Astrocyte of the spinal cord (primary cell): ENCODE measurements at places on chromosomes 6 and 20.

- no peak for DNase-seq
Measured at GRCh38 chr6:121590916-121591315, 155.5 kb downstream of the GJA1 start.

DNA sequence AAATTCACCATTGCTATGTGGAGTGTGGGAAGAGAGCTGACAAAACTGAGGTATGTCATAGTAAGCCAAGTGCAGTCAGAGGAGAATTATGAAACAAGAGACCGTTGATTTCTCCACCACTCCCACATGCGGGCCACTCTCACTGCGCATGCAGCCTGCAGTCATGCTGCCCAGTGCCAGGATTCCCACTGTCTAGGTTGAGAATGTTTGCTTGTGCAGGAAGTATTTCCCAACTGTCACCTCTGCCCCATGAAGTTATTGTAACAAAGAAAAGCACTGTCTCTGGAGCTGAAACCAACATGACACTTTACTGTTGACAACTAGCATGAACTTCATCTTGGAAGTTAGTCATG lies 18.7 kb upstream of the SFT2D1 start:
- peak; percentile 72 for DNase-seq

DNA sequence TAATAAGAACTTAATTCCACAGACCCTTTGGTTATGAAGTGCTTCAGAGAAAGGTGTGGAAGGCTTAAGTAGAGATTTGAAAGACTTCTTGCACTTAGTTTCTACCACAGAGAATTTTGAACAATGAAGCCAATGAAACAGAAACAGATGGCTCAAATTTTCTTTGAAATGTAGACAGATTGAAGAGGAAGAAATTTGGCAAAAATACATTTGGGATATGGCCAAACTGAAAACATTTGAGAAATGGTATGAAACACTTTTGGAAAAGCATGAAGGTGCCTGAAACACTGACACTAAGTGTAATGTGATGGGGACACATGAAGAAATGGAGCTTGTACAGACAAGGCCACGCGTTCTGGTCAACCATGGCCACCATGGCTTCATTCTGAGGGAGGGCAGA lies 272.4 kb upstream of the EXOC2 start:
- no peak for DNase-seq

DNA sequence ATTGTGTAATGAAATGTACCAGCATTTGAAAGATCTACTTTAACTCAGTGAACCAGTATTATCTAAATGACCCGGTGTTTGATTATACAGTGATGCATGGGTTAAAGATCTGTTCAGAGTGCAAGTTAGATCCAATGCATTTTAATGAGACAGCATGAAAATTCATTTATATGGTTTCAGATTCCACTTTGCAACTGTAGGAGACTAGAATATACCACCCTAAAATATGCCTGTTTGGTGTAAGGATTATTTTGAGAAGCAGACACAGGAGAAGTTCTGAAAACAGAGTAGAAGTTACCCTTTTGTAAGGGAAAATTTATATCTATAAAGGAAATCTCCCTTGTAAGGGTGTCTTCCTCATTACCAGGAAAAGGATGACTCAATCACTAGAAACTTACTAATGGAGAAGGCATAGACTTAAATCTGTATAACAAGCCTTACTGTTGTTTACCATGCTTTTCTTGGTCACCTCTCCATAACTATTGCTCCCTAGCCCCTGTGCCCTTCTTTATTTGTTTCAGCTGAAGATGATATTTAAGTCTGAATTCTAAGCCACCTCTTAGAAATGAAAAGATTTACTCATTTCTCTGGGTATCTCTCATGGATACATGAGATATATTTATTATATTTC lies 105.4 kb downstream of the NCOA3 start:
- DNase-seq = peak; percentile 55

- DNase-seq = no peak
Measured at GRCh38 chr6:104320896-104321295, 538.8 kb downstream of the HACE1 start.

GRCh38 chr6:4313044-4313686 lies 177.8 kb upstream of the ECI2 start:
- peak; percentile 93 for DNase-seq

DNA sequence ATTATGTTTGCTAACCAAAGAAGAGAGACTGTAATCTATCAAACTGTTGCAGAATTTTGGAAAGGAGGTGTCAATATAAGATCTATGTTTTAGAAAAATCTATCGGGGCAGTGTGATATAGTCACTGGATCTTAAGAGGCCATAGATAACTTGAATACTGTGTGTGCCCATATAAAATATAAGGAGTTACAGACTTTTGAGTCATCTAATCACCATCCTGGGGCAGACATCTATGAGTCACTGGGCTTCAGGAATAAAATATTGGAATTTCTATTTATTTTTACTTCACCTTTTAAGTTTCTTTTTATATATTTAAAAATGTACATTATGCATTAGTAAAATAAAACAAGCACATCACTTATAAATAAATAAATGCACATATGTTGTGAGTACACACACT lies 509.3 kb upstream of the MAN1A1 start:
- DNase-seq = peak; percentile 48

GRCh38 chr20:50110141-50111047 lies 2.6 kb downstream of the UBE2V1 start:
- peak; percentile 51 for DNase-seq

- no peak for DNase-seq
Measured at GRCh38 chr6:162814426-162814973, 86.7 kb downstream of the PACRG start.

DNA sequence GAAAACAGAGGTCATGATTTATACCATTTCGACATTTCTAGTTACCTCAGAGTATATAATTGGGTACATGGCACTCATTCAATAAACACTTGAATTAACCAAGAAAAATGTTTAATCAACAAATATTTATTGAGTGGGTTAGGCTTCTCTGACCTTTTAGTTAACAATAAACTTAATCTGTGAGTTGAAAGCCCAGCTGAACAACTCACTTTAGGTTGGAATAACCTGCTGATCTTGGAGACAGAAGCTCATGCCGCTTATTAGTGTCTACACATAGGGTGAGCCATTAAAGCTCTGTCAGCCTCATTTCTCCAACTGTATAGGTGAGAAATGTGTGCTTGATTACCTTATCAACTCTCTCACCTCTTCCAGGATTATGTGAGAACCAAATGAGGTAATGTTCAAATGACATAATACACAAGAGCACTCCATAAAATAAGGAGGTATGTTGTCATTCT lies 98.2 kb upstream of the DTNBP1 start:
- no peak for DNase-seq

- no peak for DNase-seq
Measured at GRCh38 chr6:43740321-43740960, 29.6 kb upstream of the VEGFA start.

- peak; percentile 48 for DNase-seq
Measured at GRCh38 chr6:139308286-139308916, 16.6 kb upstream of the TXLNB start.

DNA sequence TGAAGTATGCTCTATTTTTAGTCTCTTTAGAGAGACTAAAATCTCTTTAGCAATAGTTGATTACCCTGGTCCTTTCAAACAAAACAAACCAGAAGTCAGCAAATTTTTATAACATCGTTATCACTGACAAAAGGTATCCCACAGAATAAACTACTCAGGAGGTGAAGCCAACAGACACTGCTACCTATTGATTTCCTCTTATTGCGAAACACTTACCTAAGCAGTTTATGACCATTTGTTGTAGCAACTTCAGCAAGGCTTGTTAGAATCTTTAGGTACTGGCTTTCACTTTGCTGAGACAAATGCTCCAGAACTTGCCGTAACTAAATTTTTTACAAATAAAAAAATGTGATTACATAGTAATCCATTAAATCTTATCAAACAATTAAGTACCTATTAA lies 64.4 kb downstream of the HACE1 start:
- no peak for DNase-seq

- peak; percentile 30 for DNase-seq
Measured at GRCh38 chr6:169212436-169212835, 41.2 kb downstream of the THBS2 start.

- no peak for DNase-seq
Measured at GRCh38 chr20:47785311-47785853, at the start of gene SULF2. SULF2 (minus strand) TSS chr20:47785481; CDS start chr20:47757363, 28,118 bp downstream.

- DNase-seq = no peak
Measured at GRCh38 chr20:10739566-10739965, 65.8 kb upstream of the JAG1 start.

DNA sequence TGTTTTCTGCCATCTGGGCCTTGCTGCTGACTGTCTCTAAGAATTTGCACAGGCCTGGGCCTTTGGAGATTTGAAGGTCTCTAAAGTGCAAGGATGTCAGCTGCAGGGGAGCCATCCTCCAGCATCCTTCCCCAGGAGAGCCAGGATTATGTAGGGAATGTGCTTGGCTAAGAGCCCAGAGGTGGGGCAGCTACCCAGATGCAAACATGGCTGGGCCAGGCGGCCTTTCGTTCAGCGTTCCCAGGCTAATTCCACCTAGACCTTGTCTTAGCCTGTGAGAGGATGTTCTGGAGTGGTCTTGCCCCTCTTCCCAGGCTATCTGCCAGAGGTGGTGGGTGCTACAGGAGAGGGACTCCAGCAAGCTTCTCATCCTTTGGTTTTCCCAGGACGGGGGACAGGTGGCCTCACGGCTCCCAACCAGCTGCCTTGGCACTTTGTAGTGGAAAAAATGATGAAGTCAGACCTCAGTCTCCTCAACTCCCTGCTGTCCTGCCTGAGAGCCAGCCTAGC lies 7.7 kb upstream of the PTGIS start:
- no peak for DNase-seq

GRCh38 chr6:1802491-1803395 lies 193.0 kb downstream of the FOXC1 start:
- DNase-seq = no peak

DNA sequence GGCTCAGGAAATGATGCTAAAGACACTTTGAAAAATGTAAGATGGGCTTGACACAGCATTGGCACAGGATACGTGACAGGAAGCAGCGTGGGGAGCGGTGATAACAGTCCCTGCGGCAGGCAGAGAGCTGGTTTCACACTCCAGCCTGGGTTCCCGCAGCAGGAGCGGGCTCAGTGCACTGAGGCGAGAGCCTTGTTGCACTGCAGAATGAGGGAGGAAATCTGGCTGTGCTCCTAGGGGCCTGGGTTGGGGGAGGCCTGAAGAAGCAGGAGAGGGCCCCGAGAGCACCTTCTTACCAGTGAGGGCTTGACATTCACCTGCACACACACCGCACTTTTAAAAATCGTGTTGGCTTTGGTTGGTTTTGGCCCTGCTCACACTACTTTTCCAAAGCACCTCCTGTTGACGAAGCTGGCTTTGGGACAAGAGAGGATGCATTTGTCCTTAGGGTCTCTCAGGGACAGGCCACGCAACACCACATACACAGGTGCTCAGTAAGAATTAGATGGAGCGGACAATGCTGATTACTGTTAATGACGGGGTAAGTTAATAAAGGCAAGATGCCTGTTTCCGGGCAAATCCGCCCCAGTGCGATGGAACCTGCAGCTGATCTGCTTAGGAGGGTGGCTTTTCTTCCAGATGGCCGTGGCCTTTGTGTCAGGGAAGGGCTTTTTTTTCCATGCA lies 49.4 kb upstream of the ARMC2 start:
- no peak for DNase-seq

- DNase-seq = no peak
Measured at GRCh38 chr20:53071833-53072232, 99.7 kb downstream of the TSHZ2 start.

- peak; percentile 97 for DNase-seq
Measured at GRCh38 chr6:27814665-27815424, 97.4 kb downstream of the OR2B2 start.

DNA sequence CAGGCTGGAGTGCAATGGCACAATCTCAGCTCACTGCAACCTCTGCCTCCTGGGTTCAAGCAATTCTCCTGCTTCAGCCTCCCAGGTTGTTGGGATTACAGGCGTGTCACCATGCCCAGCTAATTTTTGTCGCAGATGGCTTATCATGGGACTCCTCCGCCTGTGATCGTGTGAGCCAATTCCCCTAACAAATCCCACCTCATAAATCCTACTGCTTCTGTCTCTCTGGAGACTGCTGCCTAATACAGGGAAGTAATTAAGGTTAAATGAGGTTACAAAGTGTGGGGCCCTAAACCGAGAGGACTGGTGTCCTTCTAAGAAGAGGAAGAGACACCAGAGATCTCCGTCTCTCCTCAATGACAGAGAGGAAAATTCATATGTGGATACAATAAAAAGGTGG lies 52.0 kb downstream of the TRPC4AP start:
- DNase-seq = no peak

DNA sequence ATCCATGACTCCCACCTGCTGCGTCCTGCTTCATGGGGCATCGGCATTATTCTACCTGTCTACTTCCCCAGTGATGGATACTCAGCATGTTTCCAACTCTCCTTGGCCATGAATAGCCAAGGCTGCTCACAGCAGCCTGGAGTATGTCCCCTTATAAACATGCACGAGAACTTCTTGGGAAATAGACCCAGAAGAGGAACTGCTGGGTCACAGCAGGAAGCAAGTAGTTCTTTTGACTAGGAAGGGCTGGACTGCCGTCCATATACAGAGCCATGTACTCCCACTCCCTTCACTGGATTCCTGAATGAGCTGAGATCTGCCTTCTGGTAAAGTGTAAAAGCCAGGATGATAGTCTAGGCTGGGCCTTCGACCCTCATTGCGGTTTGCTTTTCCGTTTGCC lies 106.3 kb upstream of the KCNK16 start:
- no peak for DNase-seq

- no peak for DNase-seq
Measured at GRCh38 chr6:116695401-116695800, 14.4 kb downstream of the KPNA5 start.

DNA sequence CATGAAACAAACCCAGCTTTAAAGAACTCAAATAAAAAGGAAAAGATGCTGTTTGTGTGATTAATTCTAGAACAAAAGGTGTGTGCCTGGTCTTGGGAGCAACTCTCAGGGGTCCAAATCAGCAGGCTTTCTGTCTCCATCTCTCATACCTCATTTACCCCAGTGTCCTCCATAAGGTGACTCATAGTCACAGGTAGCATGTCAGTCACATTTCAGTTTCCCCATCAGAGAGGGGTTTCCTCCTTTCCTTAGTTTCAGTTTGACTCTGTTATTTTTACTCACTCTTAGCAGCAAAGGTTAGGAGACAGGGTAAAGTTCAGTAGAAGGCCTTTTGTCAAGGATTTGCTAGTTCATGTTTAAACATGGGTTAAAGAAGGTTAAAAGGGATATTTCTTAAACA lies 46.2 kb downstream of the OGFRL1 start:
- no peak for DNase-seq

- DNase-seq = no peak
Measured at GRCh38 chr6:150745896-150746295, 119.6 kb upstream of the MTHFD1L start.

DNA sequence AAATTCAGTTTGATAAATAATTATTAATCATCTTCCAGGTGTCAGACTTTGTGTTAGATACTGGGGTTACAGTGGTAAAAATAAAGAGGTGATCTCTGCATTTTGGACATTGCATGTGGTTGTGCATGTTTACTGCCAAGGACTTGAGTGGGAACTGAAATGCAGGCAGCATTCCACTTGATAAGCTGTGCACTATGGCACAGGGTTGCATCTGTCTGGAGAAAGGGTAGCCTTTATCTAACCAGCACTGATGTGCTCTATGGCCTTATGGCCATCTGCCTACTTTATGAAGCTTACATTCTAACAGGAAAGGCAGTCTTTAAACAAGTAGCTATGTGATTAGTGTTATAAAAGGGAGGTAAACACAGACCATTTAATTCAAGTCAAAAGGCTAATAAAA lies 53.0 kb upstream of the MLIP start:
- no peak for DNase-seq
